AG08396 (cell line): ENCODE measurements at places on chromosomes 11 and 22.

DNA sequence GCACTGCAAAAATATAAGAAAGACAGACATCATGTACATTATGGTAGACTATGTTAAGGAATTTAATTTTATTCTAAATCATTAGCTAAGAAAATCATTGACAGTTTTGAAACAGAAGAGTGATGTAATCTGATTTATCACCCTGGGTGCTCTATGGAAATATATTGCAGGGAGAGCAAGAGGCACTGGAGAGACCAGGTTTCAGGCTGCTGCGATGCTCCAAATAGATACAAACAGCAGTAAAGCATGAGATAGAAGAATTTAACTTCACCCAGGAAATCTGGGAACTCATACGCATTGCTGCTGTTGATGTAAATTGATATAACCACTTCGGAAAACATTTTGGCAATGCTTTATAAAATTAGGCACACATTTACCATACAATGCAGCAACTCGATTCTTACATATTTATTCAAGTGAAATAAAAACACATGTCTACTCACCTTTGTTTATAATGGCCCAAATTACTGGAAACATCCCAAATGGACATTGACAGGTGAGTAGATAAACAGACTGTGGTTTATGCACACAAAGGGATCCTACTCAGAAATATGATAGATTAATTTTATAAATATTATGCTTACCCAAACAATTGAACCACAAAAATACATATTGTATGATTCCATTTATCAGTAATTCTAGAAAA lies 535.1 kb upstream of the CHORDC1 start:
- DNase-seq = no peak

GRCh38 chr11:1382429-1382828 lies 7.3 kb upstream of the BRSK2 start:
- no peak for DNase-seq

DNA sequence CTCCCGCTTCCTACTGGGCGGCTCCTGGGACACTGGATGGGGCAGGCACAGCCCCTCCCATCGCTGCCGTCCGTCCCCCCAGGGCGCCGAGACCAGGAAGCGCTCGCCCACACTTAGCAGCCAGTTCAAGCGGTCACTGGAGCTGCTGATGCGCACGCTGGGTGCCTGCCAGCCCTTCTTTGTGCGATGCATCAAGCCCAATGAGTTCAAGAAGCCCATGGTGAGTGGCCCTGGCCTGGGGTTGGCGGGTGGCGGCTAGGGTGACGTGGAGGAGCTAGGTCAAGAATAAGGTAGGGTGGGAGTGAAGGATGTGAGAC lies 44.6 kb downstream of the MYO7A start:
- no peak for DNase-seq

DNA sequence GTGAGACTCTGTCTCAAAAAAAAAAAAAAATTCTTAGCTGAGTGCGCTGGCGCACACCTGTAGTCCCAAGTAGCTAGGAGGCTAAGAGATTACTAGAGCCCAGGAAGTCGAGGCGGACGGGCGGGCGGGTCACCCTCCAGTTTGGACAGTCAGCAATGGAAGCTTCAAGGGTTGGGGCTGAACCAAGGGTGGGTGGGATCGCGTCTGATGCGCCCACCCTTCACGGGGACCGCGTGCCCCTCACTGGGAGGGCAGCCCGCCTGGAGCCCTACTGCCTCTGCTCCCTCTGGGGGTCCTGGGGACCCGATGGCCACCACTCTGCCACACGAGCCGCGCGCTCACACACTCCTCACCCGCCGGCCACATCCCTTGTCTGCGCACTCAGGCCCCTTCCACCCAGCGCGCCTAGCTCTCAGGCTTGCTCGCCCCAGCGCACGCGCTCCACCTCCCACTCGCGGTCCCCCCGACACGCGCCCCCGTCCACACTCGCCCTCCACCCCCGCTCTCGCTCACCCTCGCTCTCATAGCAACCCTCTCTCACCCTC lies 494 bp downstream of the CHID1 start:
- peak; percentile 61 for DNase-seq

DNA sequence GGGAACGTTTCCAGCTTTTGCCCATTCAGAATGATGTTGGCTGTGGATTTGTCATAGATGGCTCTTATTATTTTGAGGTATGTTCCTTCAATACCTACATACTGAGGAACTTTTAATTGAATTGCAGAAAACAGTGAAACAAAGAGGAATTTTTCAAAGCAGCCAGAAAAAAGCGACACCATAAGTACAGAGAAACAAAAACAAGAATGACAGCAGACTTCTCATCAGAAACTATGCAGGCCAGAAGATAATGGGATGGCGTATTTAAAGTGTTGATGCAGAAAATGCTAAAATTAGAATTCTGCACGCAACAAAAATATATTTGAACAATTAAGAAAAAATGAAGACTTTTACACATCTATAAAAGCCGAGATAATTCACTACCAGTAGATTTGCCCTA lies 95.4 kb upstream of the TIMP3 start:
- DNase-seq = no peak

DNA sequence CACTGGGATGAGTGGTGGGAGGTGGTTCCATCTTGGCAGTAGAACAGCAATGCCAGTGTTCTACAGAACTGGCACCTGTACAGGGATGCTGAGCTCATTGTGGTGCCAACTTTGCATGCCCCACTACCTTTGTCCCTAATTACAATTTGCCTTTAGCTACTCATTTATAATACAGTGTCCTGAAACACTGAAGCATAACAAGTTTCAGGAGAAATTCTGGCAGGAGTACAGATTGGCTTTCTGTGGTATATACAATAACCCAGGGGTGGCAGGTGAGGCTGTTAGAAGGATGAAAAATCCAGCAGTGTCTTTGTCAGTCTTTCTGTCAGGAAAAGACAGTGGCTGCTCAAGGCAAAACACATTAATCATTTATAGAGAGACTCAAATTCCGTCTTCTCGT lies 240.3 kb downstream of the FAM76B start:
- no peak for DNase-seq

GRCh38 chr11:34250732-34251588 lies 106.8 kb downstream of the ABTB2 start:
- peak; percentile 42 for DNase-seq
